ENCODE measurements at places on chromosomes 1 and 21.

GRCh38 chr1:112532064-112532463 is 23.3 kb downstream of the WNT2B start:
- DNase-seq = no peak

GRCh38 chr1:57329937-57330336 is 93.9 kb downstream of the DAB1 start:
- DNase-seq = no peak

- no peak for DNase-seq
Measured at GRCh38 chr1:203048555-203049051, 22.3 kb downstream of the PPFIA4 start.

DNA sequence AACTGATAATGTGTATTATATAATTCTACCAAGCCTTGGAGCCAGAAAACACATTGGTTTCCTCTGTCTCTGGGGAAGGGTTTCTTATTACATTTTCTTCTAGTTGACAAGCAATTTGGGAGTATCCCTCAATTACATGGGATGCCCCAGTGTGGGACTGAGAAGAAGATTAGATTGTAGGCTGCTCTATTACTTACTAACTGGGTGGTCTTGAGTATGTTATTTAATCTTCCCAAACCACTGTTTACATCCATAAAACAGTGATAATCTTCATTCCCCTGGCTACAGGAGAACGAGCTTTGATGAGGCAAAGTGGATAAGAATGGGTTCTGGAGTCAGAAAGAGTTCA is 105.8 kb downstream of the TSEN15 start:
- no peak for DNase-seq

GRCh38 chr1:216599851-216600250 is 123.4 kb downstream of the ESRRG start:
- no peak for DNase-seq

DNA sequence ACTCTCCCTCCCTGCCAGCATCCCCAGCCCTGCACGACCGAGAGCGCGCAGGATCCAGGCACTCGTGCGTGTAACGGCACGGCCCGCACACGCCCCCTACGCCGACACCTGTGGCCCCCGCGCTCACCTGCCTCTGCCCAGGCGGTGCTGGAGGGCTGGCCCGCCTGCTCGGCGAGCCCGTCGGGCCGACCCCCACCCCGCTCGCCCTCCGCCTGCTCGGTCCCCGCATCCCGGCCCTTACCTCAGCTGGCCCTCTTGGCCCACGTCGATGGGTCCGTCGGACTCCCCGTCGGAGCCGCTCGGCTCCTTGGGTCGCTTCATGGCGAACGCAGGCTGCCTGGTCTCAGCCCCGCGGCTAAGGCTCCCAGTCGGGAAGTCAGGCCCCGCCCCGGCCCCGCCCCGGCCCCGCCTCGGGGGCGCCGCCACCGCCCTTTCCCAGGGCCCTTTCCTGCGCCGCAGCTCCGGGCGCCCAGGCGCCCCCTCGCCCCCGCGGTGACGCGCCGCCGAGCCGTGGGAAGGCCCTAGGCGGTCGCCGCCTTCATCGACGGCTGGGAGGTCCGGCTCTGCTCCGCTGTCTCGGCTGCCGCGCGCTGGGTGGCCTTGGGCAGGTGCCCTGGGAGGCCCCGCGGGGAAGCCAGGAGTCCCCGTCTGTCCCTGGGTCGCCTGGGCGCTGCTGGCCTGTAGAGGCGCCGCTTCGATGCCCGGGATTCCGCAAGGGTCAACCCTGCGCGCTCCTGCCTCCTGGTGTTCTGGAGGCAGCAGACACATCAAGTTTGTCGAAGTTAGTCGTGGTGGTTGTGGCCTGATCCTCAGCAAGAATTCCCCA is at the start of gene HEYL:
HEYL (minus strand) TSS at position 339 of the 826 bp plus-strand sequence; CDS start at position 321, 18 bp downstream.
- no peak for DNase-seq

- DNase-seq = no peak
Measured at GRCh38 chr1:115906627-115907026, 65.7 kb upstream of the NHLH2 start.

- no peak for DNase-seq
Measured at GRCh38 chr1:230268371-230269170, 157.6 kb downstream of the PGBD5 start.

GRCh38 chr1:77620273-77620672 is 62.2 kb downstream of the ZZZ3 start:
- DNase-seq = no peak

GRCh38 chr1:81231729-81232038 is 569.0 kb upstream of the ADGRL2 start:
- DNase-seq = no peak

DNA sequence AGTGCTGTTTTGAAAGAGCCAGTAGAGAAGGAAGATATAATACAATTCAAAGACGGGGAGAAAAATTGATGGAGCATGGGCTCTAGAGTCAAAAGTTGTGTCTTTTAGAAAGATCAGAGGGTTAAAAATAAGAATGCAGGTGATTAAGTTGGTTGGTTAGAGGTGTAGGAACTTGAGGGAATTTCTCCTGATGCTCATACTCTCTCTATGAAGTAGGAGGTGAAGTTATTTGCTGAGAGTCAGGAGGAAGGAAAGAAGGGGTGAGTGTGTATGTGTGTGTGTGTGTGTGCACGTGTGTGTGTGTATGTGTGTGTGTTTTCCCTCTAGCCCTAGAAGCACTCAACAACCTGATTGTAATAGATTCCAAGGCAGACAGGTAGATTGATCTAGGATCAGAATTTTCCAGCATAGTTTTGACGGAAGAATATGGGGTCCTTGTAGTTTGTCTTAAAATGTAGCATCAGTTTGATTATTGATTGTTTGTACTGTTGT is 88.3 kb upstream of the MACF1 start:
- DNase-seq = no peak

- DNase-seq = no peak
Measured at GRCh38 chr1:118264343-118264742, 79.3 kb upstream of the SPAG17 start.

GRCh38 chr21:43867948-43868347 is 2.9 kb downstream of the AGPAT3 start:
- no peak for DNase-seq

DNA sequence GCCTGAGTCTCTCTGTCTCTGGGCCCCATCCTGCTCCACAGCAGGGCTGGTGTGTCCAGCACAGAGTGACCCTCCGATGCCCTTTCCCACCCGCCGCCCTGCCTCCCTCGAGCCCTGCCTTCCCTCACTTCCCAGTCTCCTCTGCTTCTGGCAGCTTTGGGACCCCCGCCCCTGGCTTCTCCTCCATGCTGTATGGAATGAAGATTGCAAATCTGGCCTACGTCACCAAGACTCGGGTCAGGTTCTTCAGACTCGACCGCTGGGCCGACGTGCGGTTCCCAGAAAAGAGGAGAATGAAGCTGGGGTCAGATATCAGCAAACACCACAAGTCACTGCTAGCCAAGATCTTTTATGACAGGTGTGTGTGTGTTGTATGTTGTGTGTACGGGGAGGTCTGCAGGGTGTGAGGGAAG is 14.3 kb downstream of the MOV10 start:
- DNase-seq = no peak

DNA sequence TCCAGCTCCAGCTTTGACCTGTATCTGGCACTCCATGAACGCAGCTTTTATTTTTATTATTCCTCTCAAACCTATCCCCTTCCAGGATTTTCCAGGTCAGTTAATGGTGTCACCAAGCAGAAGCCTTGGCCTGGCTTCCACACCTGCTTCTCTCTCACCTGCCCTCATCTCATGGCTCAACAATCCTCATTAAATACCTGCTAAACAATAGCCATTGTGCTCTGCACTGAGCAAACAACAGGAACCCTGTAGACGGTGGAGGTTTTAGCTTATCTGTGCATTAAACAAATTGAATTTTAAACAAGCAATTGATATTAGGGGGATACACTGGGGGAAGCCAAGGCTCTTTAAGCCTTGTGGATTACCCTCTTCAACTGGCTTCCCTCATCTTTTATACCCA is 15.3 kb downstream of the PYCR2 start:
- DNase-seq = no peak

DNA sequence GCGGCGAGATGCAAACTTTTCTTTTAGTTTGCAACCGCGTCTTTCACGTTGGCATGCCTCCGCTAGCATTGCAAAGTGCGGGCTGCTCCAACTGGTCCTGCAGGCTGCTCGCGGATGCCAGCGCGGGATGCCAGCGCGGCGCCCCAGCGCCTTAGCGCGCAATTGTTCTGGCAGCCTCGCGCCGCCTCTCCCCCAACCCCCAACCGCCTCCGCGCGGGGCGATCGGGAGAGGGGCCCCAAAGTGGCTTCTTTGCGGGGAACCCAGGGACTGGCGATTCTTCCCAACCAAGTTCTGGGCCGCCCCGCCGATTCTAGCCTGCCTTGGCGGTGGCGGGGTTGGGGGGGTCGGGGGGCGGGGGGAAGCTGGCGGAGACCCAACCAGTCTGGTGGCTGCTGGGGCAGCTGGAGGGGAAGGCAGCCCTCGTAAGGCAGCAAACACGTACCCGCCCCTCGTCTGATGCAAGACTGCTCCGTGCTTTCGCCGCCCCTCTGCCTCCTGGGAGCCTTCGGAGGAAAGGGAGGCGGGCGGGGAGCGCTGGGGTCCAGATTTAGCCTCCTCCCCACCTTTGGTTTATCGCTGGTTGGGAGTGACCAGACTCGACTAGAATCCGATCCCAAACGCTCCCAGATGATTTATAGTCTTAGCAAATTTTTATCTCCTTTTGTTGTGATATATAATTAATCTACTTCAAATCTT is 756 bp downstream of the PHGDH start:
- DNase-seq = peak; percentile 79

- DNase-seq = no peak
Measured at GRCh38 chr1:158003406-158003800, 10.0 kb downstream of the KIRREL1 start.

- no peak for DNase-seq
Measured at GRCh38 chr1:199747984-199748383, 279.5 kb upstream of the NR5A2 start.

- no peak for DNase-seq
Measured at GRCh38 chr1:218614031-218614430, 268.9 kb downstream of the TGFB2 start.

- no peak for DNase-seq
Measured at GRCh38 chr1:3341236-3341994, 113.0 kb upstream of the ARHGEF16 start.

DNA sequence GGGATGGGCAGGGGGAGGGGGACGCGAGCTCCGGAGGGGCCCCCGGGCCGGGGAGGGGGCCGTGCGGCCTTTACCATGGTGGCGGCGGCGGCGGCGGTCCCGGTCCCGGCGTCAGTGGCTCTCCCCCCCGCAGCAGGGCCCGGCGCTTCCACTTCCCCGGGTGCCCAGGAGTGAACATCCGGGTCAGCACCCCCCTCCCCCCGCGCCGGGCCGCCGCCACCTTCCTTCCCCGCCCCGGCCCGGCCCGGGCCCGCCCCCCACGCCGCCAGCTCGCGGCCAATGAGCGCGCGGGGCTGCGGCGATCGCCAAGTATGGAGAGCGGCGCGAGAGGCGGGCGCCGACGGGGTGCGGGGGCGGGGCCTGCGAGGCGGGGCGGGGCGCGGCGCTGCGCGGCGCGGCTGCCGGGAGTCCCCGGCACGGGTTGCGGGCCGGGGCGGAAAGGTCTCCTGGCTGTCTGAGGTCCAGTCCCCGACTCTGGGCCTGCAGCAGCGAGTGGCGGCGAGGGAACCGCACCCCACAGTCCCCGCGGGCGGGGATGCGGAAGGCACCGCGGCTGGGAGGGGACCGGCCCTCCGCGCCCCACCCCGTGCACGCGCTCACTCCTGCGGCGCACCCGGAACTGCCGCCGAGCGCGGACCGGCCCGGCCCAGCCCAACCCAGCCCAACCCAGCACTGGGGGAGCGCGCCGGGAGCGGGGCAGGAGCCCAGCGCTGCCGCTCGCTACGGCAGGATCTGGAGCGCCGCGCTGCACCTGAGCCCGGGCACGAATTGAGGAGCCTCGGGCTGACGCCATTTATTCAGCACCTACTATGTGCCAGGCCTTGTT is at the start of gene CAPZB:
CAPZB (minus strand) TSS at position 178 of the 826 bp plus-strand sequence; CDS start at position 77, 101 bp downstream.
- peak; percentile 90 for DNase-seq

DNA sequence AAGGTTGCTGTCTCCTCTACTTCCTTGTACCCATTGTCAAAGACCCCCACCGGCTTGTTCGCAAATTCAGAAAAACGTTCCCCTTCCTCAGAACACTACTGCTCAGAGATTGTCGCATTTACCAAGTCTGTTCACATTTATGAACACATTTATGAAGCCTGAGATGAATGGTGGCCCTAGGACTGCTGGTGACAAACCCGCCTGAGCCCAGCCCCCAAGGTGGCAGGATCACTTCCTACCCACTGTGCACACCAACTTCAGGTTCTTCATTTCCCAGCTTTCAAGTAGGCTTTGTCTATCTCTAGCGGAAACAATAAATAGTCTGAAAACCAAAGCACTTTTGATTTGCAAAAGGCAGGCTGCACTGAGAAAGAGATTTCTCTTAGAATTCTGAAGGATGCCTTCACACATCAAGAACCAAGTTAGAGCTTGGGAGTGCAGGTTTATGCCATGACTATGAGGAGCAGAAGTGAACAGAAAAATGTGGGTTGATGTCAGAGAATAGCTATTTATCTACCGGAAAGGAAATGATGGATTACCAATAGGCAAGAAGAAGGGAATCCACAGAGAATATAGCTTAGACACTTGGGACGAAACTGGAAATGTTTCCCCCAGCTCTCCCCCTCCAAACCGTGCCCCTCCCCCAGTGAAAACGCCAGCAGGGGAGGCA is 200.5 kb downstream of the TOMM20 start:
- DNase-seq = no peak

DNA sequence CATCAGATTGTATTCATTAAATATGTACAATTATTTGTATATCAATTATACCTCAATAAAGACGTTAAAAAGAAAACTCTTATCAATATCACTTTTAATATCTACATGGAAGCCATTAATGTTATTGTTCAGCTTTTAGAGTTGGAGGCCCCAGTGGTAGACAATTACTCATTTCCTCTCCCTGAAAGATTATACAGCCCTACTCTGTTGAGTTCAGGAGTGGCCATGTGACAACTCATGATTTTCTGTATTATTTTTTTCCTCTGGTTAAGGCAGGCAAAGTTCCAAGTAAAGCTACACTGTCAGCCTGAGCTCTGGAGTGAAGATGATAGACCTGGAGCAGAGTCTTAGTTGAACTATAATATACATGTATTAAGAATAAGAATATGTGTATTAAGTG is 247.9 kb upstream of the B3GALT2 start:
- DNase-seq = no peak

GRCh38 chr1:92808381-92808780 is 23.5 kb upstream of the RPL5 start:
- DNase-seq = no peak

- DNase-seq = no peak
Measured at GRCh38 chr1:18684303-18684702, 53.7 kb downstream of the PAX7 start.

DNA sequence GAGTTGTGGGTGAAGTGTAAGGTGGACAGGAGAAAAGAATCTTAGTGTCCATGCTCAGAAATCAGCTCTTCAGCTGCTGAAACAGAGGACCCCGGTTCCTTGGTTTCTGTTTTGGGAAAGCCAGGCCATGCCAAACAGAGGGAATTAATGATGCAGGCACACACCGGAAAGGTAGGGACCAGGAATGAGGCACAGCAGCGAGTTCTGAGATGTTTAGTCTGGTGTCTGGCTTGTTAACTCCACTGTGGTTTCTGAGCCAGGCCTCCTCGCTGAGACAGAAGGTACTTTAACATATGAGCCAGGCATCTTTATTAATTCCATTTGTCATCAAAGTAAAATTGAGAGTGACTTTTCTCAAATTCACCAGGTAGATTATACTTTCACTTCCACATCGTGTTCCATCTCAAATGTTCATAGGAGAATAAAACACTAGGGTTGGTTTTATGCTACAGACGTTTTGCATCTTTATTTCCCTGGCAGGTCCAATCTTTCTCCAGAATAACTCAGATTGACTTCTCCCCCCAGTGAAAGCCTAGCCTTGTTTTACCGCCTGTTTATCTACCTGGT is 23.5 kb downstream of the LRRC8D start:
- DNase-seq = no peak

GRCh38 chr1:158122833-158123388 is 57.8 kb upstream of the CD1D start:
- DNase-seq = no peak

Data from substantia nigra (tissue), 51 donors.